HFFc6 (cell line): ENCODE measurements at places on chromosomes 6 and 20. TPM values are rescaled to one million over a fixed set of nuclear protein-coding genes. Genes with fewer than 3 reads are reported as not detected.
A peak's percentile ranks its signal among the peaks of the same experiment; 100 is the strongest.

- H3K27ac ChIP-seq: no peak overlapping the region
- DNase-seq: no peak
- no peaks in the 10 kb centered on the region for H3K27me3 ChIP-seq
Observed at GRCh38 chr6:113328886-113329381, 528.2 kb upstream of the MARCKS start.

The ZNF165 gene
- 0.23 to 0.27 TPM in 2 of 3 replicates, not detected in the other for total RNA-seq

- peaks cover 39% of the 10 kb centered on the region for H3K27me3 ChIP-seq
- no peak overlapping the region for H3K27ac ChIP-seq
- no peaks in the 10 kb centered on the region for H3K36me3 ChIP-seq
- H3K4me3 ChIP-seq: peak overlapping the region; percentile 78
- DNase-seq: peak; percentile 25
- no peaks in the 10 kb centered on the region; the same call in 1 of the 2 replicates for H3K4me1 ChIP-seq
Observed at GRCh38 chr6:158536084-158536890, 23.6 kb upstream of the TMEM181 start.

The SRMS gene
- not detected in 3 replicates for total RNA-seq

GRCh38 chr6:166439366-166440091 lies 56.8 kb upstream of the MPC1 start:
- H3K4me3 ChIP-seq: no peak overlapping the region
- H3K36me3 ChIP-seq: no peaks in the 10 kb centered on the region
- H3K27me3 ChIP-seq: peaks cover 4% of the 10 kb centered on the region
- DNase-seq: no peak
